ENCODE measurements at places on chromosomes 4 and X.

GRCh38 chr4:118213101-118213500 lies 139.7 kb downstream of the PRSS12 start:
- no peak for DNase-seq

GRCh38 chrX:20547611-20548051 lies 280.9 kb upstream of the RPS6KA3 start:
- DNase-seq = no peak

- no peak for DNase-seq
Measured at GRCh38 chr4:33189169-33189568, 2469.0 kb downstream of the PCDH7 start.

GRCh38 chr4:138013625-138014024 lies 228.5 kb downstream of the SLC7A11 start:
- DNase-seq = no peak

- DNase-seq = peak; percentile 20
Measured at GRCh38 chr4:25767877-25768725, 94.7 kb downstream of the SEL1L3 start.

- no peak for DNase-seq
Measured at GRCh38 chrX:36434522-36434921, 515.0 kb downstream of the CFAP47 start.

GRCh38 chrX:140504371-140505324 lies at the start of gene SOX3:
Gene SOX3, minus strand, starts transcription at chrX:140505069. Its CDS starts 9 bp downstream, at chrX:140505060.
- no peak for DNase-seq

GRCh38 chr4:860561-860960 lies 34.6 kb upstream of the CPLX1 start:
- no peak for DNase-seq

- no peak for DNase-seq
Measured at GRCh38 chrX:41705042-41705441, 16.3 kb downstream of the GPR34 start.

DNA sequence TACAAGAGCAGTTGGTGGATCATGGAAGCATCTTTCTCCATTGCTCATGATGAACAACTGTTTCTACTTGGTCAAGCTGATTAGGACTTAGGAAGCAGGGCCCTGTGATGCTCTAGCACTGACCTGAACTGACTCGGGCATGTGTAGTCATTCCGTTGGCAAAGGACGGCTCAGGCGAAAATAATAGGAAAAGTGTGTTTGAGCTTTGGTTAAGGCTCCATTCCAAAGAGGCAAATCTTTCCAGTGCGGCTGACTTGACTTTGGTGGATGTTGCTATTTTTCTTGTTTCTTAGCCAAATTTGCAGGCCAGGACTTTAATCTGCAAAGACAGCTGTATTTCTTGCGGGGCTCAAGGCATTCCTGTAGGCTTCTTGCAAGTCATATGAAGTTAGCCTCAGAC lies 39.5 kb downstream of the ZNF518B start:
- no peak for DNase-seq

- no peak for DNase-seq
Measured at GRCh38 chr4:188534917-188535316, 395.7 kb downstream of the TRIML1 start.

GRCh38 chr4:576245-576821 lies at the start of gene TMEM271:
Gene TMEM271, minus strand, starts transcription at chr4:576295. Its CDS starts 233 bp downstream, at chr4:576062.
- DNase-seq = no peak

GRCh38 chr4:21697583-21697982 lies 251.0 kb downstream of the KCNIP4 start:
- no peak for DNase-seq

DNA sequence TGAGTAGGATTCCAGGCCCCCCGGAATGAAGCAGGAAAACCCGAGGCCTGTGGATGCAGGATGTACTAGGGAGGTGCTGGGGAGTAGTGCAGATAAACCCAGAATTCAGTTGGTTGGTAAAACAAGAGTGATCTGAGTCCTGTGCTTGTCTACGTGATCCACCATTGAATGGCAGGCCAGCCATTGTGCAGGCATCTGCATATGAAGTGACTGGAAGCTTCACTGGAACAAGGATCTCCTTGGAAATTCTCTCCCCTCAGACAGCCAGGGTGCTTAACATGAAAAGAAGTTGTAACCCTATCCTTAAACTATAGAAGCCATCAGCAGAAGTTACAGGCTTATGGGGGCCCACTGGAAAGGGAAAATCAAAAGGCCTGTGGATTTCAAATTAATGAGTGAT lies 656 bp upstream of the GSPT2 start:
- no peak for DNase-seq

- DNase-seq = no peak
Measured at GRCh38 chr4:47013373-47013772, 18.0 kb upstream of the GABRB1 start.

- no peak for DNase-seq
Measured at GRCh38 chr4:114318309-114318708, 280.3 kb upstream of the UGT8 start.

DNA sequence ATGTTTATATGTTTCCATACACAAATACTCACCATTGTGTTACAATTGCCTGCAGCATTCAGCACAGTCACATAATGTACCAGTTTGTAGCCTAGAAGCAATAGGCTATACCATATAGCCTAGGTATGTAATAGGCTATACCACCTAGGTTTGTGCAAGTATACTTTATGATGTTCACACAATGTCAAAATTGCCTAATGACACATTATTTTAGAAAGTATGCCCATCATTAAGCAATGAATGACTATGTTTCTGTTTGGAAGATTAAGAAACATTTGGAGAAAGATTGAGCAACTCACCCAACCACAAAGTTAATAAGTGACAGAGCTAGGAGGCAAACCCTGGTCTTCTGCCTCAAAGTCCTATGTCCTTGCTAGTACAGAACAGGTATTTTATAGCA lies 96.8 kb upstream of the GRIA3 start:
- no peak for DNase-seq

- DNase-seq = peak; percentile 42
Measured at GRCh38 chr4:77994194-77994721, 62.9 kb upstream of the FRAS1 start.

DNA sequence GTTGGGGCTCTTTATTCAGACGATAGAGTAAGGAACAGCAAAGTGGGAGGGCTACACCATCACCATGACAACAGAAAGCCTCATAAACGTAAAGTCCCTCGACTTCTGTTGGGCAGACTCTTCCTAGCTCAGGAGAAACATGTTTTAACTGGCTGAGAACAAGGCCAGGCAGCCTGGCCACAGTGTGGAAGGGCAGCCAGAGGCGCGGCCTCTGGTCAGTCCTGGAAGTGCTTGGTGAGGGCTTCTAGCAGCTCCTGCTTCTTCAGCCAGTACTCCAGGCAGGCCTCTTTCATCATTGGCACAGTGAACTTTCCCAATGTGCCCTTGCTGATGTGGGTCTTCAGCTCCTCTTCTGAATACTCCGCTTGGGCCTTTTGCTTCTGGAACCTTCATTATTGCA lies 690.9 kb downstream of the PCDH19 start:
- DNase-seq = no peak

DNA sequence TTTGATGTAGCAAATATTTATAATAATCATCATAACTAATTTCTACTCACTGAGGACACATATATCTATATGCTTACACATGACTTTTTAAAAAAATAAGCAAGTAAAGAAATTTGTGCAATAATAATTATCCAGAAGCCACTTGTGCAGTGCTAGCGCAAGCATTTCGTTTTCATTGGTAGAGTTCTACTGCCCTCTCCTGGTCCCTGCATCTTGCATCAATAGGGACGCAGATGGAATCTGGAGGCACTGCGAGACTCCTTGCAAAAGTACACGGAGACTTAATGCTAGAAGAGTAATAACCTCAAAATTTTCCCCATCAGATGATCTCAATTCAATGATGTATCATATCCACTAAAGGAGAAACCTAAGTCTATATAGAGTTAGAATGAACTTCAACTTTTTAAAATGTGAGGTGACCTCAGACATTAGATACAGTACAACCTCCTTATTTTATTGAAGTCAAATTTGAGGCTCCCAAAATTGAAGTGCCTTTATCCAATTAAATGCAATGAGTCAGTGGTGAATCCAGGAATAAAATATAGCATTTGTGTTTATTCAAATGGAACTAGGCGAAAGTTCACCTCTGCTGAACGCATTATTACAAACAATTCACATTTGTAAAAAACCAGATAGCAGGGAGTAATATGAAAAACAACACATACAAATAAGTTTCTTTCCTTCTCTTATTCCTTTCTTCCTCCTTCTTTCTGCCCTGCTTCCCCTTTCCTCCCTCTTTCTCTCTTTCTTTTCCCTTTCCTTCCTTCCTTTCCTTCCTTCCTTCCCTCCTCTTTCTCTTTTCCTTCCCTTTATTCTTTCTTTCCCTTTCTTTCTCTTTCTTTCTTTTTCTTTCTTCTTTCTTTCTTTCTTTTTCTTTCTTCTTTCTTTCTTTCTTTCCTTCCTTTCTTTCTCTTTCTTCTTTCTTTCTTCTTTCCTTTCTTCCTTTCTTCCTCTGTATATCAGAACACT lies 450.0 kb downstream of the ANKRD50 start:
- DNase-seq = peak; percentile 36
